ENCODE measurements at places on chromosomes 11 and 22.

DNA sequence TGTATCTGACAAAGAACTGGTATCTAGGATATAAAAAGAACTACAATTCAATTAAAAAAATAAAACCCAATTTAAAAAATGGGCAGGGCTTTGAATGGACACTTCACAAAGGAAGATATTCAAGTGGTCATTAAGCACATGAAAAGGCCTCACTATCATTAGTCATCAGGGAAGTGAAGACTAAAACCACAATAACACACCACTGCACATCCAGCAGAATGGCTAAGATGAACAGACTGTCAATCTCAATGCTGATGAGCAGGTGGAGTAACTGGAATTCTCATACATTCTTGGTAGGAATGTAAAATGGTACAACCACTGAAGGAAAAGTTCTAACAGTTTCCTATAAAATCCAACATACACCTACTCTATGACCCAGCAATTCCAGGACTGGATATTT, 8.9 kb downstream of the HPS4 start:
- no peak for DNase-seq

GRCh38 chr22:21650823-21651520, 8.9 kb downstream of the SDF2L1 start:
- no peak for DNase-seq

GRCh38 chr11:78666675-78667160, 92.1 kb upstream of the NARS2 start:
- DNase-seq = no peak

DNA sequence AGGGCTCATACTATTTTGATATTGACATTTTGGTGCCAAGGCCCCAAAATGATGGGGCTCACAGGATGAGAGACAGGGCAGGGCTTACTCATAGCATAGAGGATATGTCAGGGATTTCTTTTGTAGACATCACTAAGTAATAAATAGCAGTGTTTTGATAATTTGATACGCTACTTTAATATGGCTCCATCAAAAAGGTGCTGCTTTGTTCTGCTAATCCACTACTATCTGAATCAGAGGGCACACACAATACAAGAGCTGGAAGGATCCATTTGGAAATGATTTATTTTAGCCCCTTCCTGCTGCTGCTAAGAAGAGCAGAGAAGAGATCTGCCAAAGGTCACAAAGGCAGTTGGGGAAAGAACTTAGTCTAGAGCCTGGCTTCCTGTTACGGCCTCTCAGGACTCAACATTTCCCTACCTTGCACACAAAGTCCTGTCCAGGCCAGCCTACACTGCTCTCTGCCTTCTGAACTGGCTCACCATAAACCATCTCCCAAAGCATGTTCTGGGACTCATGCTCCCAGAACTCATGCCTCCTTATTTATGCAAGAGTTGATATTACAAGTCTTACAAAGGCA, 261.3 kb upstream of the ARHGAP20 start:
- no peak for DNase-seq

DNA sequence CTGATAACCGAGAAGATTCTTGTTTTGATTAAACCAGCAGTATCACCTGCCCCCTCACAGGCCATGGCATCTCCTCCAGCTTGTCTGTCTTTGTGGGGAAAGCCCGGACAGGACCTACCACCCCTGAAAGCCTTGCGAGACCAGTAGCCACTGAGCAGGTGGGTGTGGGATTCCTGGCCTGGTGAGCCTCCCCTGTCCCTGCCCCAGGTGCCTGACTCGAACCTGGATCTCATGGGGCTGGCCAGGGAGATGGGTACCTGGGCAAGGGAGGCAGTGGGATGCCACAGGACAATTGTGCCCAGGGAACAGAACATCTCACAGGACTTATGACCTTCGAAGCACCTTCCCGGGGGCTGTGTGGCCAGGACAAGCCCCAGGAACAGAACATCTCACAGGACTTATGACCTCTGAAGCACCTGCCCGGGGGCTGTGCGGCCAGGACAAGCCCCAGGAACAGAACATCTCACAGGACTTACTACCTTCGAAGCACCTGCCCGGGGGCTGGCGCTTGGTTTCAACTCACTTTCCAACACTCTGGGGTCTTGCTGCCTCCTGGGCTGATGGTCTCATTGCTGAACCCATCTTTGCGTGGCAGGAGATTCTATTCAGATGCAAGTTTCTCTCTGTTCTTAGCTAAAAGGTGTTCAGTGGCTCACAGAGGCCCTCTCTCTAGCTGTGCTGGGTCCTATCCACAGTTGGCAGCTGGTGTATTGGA, 854.5 kb downstream of the BRD1 start:
- no peak for DNase-seq

GRCh38 chr11:96284401-96284800, 58.6 kb downstream of the MAML2 start:
- DNase-seq = no peak

DNA sequence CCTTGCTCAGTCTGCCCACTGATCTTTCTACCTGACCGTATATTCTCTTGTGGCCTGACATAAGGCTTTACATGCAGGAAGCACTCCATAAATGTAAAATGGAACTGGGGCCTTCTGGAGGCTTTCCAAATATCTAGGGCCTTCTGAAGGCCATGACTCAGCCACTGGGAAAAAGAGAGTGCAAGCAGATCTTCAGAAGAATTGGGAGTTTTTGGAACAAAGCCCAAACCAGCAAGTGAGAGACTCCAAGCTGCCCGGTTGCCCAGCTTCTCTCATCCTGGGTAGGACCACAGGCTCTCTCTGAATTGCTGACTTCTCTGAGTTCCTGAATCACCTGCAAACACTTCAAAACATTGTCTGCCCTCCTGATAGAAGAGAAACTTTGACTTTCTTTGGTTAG, 107.9 kb upstream of the BMAL1 start:
- no peak for DNase-seq

GRCh38 chr11:94655956-94656355, 88.8 kb downstream of the PIWIL4 start:
- DNase-seq = no peak

GRCh38 chr11:76629116-76629852, 41.3 kb downstream of the LRRC32 start:
- no peak for DNase-seq

- no peak for DNase-seq
Observed at GRCh38 chr11:6703247-6704063, 20.3 kb upstream of the MRPL17 start.

GRCh38 chr11:65425971-65426838, 3.6 kb downstream of the NEAT1 start:
- no peak for DNase-seq

DNA sequence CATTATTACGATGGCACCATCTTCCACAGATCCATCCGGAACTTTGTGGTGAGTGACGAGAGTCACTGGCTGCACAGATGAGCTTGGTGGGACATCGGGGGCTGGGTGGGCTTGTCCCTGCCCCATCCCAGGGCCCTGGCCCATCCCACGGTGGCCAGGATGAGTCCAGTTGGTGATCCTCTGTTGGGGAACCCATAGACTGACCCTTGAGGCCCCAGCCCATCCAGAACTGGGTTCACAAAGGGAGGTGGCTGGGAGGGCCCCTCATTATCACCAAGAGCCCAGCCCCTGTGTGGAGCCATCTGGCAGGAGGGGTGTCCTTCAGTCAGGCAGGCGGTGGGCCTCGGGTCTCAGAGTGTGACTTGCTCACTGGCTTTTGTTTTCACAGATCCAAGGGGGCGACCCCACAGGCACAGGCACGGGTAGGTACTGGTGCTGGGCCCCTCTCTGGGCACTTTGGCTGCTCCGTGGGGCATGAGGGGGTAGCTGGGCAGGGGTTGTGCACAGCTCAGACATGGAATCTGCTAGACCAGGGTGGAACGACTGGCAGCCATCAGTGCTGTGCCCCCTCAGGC, 22.0 kb downstream of the PPIL2 start:
- DNase-seq = no peak

DNA sequence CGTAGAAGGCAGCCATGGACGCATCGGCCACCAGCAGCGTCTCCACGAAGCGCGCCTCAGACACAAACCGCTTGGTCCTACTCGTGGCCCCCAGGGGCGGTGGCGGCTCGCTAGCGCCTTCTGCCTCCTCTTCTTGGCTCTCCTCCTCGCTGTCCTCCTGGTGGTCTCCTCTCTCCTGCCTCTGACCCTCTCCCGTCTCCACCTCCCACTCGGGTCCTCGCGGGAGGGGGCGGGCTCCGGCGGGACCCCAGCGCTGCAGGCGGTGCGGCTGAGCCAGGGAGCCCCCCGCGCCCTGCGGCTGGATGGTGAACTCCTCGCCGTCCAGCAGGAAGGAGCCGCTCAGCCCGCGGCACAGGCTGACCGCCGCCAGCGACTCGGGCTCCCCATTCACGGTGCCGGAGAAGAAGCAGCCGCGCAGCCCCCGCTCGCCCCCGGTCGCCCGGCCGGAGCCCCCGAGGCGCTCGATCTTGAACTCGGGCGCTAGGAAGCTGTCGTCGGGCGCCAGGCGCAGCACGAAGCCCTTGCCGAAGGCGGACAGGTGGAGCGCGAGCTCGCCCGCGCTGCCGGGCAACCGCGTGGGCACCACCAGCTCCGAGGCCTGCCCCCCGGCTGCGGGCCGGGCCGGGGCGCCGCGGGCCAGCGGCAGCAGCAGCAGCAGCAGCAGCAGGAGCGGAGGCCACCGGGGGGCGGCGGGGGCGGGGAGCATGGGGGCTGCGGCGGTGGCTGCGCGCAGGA, 661 bp downstream of the ADAMTS8 start:
- no peak for DNase-seq
